ENCODE measurements at places on chromosomes 11 and 22. TPM values are rescaled to one million over a fixed set of nuclear protein-coding genes. Genes with fewer than 3 reads are reported as not detected.

The FXYD6 gene
- 34.2 TPM for total RNA-seq

The MFNG gene
- 18.0 TPM for total RNA-seq

The NPTXR gene
- 8.7 TPM for total RNA-seq

The RASGRP2 gene
- 7.9 TPM for total RNA-seq

The OR5P2 gene
- not detected for total RNA-seq

The A4GALT gene
- total RNA-seq = 23.9 TPM

The SAA2 gene
- total RNA-seq = not detected

The CHADL gene
- total RNA-seq = 4.6 TPM

The TENM4 gene
- total RNA-seq = 156 TPM

The METTL15 gene
- 40.2 TPM for total RNA-seq

The ENDOD1 gene
- total RNA-seq = 39.5 TPM

GRCh38 chr22:35023692-35024363, 42.1 kb upstream of the ISX start:
- H3K27me3 ChIP-seq = no peaks in the 10 kb centered on the region
- no peak overlapping the region for H3K4me3 ChIP-seq
- H3K27ac ChIP-seq = no peak overlapping the region
- no peaks in the 10 kb centered on the region for H3K4me1 ChIP-seq
- no peaks in the 10 kb centered on the region for H3K36me3 ChIP-seq

DNA sequence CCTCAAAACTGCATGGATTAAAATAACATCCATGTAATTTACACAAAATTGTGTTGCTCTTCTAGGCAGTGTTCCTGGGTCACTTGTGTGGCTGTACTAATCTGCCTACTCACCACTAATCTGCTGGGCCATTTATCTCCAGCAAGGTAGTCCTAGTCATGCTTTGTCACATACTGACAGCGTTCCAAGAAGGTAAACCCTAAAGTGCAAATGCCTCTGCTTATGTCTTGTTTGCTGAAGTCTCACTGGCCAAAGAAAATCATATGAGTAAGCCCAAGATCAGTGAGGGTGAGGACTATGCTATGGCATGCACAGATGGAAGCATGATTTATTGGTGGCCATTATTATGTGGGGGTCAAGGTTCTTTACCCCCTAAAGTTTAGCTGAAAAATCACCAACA, 630.2 kb upstream of the LUZP2 start:
- no peaks in the 10 kb centered on the region for H3K4me1 ChIP-seq
- no peak overlapping the region for H3K4me3 ChIP-seq
- no peak overlapping the region for H3K27ac ChIP-seq
- DNase-seq = no peak
- no peaks in the 10 kb centered on the region for H3K36me3 ChIP-seq

DNA sequence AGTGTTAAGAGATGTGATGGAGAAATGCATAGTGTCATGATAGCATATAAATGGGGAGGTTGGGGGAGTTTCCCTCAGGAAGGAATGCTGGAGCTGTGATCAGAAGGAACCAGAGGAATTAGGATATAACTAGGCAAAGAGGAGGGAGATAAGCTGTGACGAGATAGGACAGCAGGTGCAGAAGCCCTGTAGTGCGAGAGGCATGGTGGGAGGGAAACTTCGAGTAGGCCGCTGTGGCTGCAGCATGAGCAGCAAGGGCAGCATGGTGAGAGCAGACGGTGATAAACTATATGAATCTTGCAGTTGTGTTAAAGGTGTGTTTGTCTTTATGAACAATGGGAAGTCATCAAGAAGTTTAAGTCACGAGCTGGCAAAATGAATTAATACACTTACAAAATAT, 109.9 kb downstream of the EMSY start:
- H3K4me3 ChIP-seq = no peak overlapping the region
- H3K27ac ChIP-seq = no peak overlapping the region
- DNase-seq = no peak
- H3K36me3 ChIP-seq = no peaks in the 10 kb centered on the region
- H3K27me3 ChIP-seq = no peaks in the 10 kb centered on the region

GRCh38 chr11:114160894-114161293, 101.4 kb downstream of the ZBTB16 start:
- no peak overlapping the region for H3K4me3 ChIP-seq
- H3K27me3 ChIP-seq = no peaks in the 10 kb centered on the region
- peaks cover 16% of the 10 kb centered on the region for H3K36me3 ChIP-seq
- no peak for DNase-seq
- peak overlapping the region; percentile 100 for H3K27ac ChIP-seq

DNA sequence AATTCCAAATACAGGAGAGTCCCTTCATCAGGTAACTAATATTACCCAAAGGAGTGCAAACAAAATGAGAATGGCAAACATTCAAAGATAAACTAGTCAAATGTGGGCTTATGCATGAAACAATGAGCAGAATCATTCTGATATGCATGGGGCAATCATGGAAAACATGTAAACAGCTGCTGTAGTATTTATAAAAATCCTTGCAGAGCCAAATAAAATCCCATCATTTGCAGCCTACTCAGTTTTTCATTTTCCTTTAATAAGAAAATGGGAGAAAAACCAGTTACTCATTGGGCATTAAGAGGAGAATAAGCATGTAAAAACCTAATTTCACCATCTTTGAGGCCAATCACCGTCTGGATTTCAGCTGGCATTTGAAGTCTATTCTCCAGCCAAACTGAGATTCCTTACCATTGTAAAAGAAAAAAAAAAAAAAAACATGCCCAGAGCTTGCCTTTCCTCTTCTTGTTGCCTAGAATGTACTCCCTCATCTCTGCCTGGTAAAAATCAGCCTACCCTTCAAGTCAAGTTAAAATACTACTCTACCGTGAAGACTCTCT, 249.1 kb downstream of the TTC28 start:
- no peak overlapping the region for H3K27ac ChIP-seq
- H3K27me3 ChIP-seq = no peaks in the 10 kb centered on the region
- H3K4me1 ChIP-seq = peaks cover 7% of the 10 kb centered on the region
- no peak overlapping the region for H3K4me3 ChIP-seq

DNA sequence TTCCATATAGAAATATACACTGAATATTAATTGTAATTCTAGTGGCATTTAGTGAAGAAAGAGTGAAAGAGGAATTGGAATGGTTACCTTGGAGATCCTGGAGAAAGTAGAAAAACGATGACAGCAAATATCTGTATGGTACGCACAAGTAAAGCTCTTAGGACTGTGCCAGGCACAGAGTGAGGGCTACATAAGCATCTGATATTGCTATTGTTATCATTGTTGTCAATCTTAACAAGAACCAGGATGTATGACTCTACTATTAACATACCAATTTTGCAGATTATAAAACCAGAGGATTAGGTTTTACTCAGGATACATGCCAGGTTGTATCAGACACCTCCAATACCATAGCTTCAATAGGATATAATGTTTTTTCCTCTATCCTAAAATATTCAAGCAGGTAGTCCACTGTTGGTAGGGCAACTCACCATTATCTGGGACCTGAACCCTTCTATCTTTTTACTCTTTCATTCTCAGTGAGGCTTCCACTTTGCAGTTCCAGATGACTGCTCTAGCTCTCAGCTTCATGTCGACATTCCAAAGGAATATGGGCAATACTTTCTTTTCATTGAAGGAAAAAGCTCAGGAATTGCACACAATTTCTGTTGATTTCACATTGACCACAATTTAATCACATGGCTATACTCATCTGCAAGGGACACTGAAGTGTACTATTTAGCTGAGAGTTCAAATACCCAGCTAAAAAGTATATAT, 73.2 kb downstream of the RAB38 start:
- H3K4me3 ChIP-seq = no peak overlapping the region
- no peaks in the 10 kb centered on the region for H3K27me3 ChIP-seq
- no peak overlapping the region for H3K27ac ChIP-seq
- H3K4me1 ChIP-seq = no peaks in the 10 kb centered on the region

GRCh38 chr11:124788521-124788920, 11.7 kb downstream of the MSANTD2 start:
- no peaks in the 10 kb centered on the region for H3K36me3 ChIP-seq
- no peak overlapping the region for H3K4me3 ChIP-seq
- no peak overlapping the region for H3K27ac ChIP-seq
- no peaks in the 10 kb centered on the region for H3K27me3 ChIP-seq
- no peak for DNase-seq

GRCh38 chr22:38481871-38482332, 14.0 kb downstream of the KDELR3 start:
- H3K36me3 ChIP-seq = peaks cover 59% of the 10 kb centered on the region
- no peak overlapping the region for H3K4me3 ChIP-seq
- H3K27me3 ChIP-seq = no peaks in the 10 kb centered on the region
- no peak for DNase-seq
- H3K27ac ChIP-seq = no peak overlapping the region
- H3K4me1 ChIP-seq = peaks cover 5% of the 10 kb centered on the region

- no peaks in the 10 kb centered on the region for H3K36me3 ChIP-seq
- H3K4me1 ChIP-seq = no peaks in the 10 kb centered on the region
- DNase-seq = no peak
- no peak overlapping the region for H3K4me3 ChIP-seq
- H3K27me3 ChIP-seq = no peaks in the 10 kb centered on the region
Observed at GRCh38 chr22:19201869-19202798, 23.6 kb upstream of the SLC25A1 start.

DNA sequence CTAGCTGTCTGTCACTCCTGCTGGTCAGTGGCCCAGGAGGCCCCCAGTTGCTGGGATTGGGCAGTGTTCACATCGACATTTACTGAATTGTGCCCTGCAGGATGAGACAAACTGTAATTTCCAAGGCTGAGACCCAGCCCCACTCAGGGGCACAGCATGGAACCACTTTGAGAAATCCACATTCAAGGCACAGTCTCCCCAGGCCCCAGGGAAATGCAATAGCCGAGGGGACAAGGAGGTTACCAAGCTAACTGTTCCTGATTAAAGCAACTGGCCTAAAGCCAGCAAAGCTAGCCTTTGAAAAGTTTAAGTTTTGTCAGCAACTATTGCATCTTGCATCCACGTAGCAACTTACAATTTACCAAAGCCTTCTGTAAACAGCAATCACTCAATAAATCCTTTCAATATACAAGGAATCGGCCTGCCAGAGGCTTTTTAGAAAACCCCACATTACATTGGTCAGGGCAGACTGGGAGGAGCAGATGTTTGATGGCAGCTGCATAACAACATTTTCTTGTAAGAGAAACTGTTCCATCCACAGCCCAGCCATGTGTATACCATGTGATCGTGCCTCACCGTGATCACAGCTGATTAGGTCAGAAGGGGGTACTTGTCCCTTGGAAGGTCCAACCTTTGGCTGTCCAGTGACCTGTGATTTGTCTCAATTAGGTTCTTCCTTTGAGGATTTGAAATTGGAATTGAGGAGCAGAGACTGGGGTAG, 103.9 kb downstream of the TENM4 start:
- peak; percentile 14 for DNase-seq
- H3K4me3 ChIP-seq = no peak overlapping the region
- no peak overlapping the region for H3K27ac ChIP-seq
- no peaks in the 10 kb centered on the region for H3K4me1 ChIP-seq
- H3K27me3 ChIP-seq = no peaks in the 10 kb centered on the region

GRCh38 chr11:132278801-132279574, 908.6 kb downstream of the NTM start:
- no peaks in the 10 kb centered on the region for H3K27me3 ChIP-seq
- H3K36me3 ChIP-seq = no peaks in the 10 kb centered on the region
- DNase-seq = peak; percentile 16

- DNase-seq = no peak
- H3K4me3 ChIP-seq = no peak overlapping the region
- H3K36me3 ChIP-seq = no peaks in the 10 kb centered on the region
Observed at GRCh38 chr11:78179459-78180071, 8.9 kb downstream of the KCTD21 start.

DNA sequence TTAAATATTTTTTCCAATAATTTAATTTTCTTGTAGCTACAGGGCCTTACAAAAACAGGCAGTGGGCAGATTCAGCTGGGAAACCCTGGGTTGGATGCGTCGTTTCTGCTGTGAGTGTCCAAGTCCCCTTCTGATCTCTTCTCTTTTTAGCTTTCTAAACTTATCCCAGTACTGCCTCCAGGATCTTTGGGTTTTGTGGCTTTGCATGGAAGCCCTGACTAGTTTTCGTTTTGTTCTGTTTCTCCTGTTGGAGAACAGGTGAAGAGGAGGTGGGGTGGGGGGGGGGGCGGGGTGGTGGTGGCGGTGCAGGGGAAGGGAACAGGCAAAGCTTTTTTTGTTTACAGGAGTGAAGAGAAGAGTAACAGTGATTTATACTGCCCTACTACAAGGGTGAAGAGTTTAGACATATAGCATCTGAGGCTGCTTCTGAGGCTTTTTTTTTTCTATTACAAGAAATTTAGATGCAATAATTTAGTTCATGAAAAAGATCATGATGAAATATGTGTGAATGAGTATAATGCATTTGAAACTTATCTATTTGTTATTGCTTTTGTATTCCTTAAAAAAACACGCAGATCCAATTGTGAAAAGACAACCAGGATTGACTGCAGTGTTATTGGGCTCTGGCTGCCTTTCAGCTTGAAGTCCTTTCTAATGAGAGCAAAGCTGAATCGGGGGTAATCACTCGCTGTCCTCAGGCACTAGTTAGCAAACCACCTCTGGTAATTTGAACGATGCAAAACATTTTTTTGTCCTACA, 142.9 kb downstream of the NCAM1 start:
- no peak for DNase-seq
- no peaks in the 10 kb centered on the region for H3K4me1 ChIP-seq
- H3K27ac ChIP-seq = no peak overlapping the region
- H3K4me3 ChIP-seq = no peak overlapping the region
- no peaks in the 10 kb centered on the region for H3K27me3 ChIP-seq

GRCh38 chr22:42269432-42270175, 849 bp downstream of the TCF20 start:
- H3K4me3 ChIP-seq = peak overlapping the region; percentile 93
- no peaks in the 10 kb centered on the region for H3K36me3 ChIP-seq
- peaks cover 19% of the 10 kb centered on the region for H3K4me1 ChIP-seq
- peak; percentile 81 for DNase-seq
- no peaks in the 10 kb centered on the region for H3K27me3 ChIP-seq

GRCh38 chr11:70703141-70704064, 305.1 kb downstream of the CTTN start:
- H3K4me1 ChIP-seq = no peaks in the 10 kb centered on the region
- no peaks in the 10 kb centered on the region for H3K27me3 ChIP-seq
- H3K36me3 ChIP-seq = no peaks in the 10 kb centered on the region

DNA sequence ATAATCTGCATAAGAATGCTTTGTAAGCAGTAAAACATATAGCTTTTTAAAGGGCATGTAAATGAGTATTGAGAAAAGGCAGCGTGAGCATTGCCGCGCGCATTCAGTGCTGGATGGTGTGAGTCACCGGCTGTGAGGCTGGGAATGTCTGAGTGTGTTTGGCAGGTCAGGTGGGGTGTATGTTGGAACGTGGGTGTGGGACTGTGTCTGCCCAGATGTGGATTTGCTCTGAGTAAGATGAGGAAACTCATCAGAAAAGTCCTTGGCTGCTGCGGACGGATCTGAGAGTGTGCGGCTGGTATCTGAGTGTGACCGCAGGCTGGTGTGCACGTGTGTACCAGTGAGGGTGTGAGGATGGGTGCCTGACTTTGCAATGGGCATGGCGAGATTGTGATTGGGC, 66.2 kb upstream of the NECTIN1 start:
- no peak overlapping the region for H3K27ac ChIP-seq
- H3K4me3 ChIP-seq = no peak overlapping the region
- no peak for DNase-seq
- H3K27me3 ChIP-seq = no peaks in the 10 kb centered on the region
- no peaks in the 10 kb centered on the region for H3K36me3 ChIP-seq
- H3K4me1 ChIP-seq = no peaks in the 10 kb centered on the region

GRCh38 chr11:132846075-132846474, 686.2 kb downstream of the OPCML start:
- no peaks in the 10 kb centered on the region for H3K27me3 ChIP-seq
- no peak overlapping the region for H3K4me3 ChIP-seq
- no peak for DNase-seq

GRCh38 chr22:32796865-32797573, 4.5 kb upstream of the TIMP3 start:
- no peaks in the 10 kb centered on the region for H3K27me3 ChIP-seq
- no peak overlapping the region for H3K27ac ChIP-seq
- peak; percentile 66 for DNase-seq
